ENCODE measurements at places on chromosomes 12 and 14.

- DNase-seq: peak; percentile 44
Measured at GRCh38 chr14:104253223-104253822, 114.9 kb downstream of the KIF26A start.

GRCh38 chr12:56034586-56035332 is 7.0 kb upstream of the RPS26 start:
- DNase-seq: peak; percentile 71

DNA sequence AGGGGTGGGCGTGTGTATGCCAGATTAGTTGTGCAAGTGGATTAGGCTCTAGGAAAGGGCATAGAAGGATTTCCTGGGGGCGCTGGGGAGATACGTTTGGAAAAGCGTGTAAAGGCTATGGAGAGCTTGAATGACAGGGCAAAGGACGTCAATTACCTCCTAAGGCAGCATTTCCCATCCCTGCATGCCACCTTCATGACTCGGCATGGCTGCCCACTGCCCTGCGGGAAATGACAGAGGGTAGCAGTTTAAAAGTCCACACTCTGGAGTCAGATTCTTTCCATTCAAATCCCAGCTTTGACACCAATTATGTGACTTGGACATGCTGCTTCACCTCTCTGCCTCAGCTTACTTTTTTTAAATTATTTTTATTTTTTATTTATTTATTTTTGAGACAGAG is 14.8 kb upstream of the TMEM229B start:
- DNase-seq: no peak

- no peak for DNase-seq
Measured at GRCh38 chr12:52907092-52907810, 2.4 kb upstream of the KRT8 start.

GRCh38 chr14:19917955-19918518 is 2.4 kb upstream of the OR4K5 start:
- DNase-seq: no peak

All from activated CD8-positive, alpha-beta memory T cell treated with anti-CD3 and anti-CD28 coated beads for 24 hours (primary cell).